ENCODE measurements at places on chromosomes 2 and 18.

- DNase-seq: no peak
Observed at GRCh38 chr2:41890341-41890740, 157.5 kb upstream of the PKDCC start.

GRCh38 chr2:47601568-47601967, 181.4 kb upstream of the MSH6 start:
- no peak for DNase-seq

GRCh38 chr18:66083078-66083477, 332.3 kb downstream of the CDH7 start:
- DNase-seq: no peak

GRCh38 chr18:59813942-59814341, 85.9 kb upstream of the PMAIP1 start:
- no peak for DNase-seq

DNA sequence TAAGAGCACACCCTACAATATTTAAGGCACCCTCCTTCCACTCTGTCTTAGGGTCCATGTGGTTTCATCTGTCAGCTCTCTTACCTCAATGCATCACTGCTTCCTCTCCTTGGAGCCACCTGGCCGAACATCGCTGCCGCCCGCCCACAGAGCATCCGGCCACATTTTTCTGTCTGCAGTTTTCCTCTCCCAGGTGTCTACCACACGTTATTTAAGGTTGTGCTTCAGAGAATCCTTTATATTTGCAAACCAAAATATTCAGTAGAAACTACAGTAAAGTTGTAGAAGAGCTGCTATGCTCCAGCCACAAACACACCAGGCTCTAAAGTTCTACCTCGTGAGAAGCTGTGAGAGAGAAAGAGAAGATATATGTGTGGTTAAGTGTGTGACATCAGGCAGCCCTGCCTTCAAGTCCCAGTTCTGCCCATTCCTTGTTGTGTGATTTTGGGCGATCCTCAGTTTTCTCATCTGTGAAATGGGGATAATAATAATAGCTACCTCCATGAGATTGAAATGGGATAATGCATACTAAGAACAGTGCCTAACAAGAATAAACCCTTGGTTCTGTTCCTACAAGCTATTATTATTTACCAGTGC, 4.9 kb upstream of the STK17B start:
- peak; percentile 86 for DNase-seq
